Sigmoid colon (tissue), 7 donors: ENCODE measurements at places on chromosomes 1 and 21. TPM values are rescaled to one million over a fixed set of nuclear protein-coding genes. Genes with fewer than 3 reads are reported as not detected.

DNA sequence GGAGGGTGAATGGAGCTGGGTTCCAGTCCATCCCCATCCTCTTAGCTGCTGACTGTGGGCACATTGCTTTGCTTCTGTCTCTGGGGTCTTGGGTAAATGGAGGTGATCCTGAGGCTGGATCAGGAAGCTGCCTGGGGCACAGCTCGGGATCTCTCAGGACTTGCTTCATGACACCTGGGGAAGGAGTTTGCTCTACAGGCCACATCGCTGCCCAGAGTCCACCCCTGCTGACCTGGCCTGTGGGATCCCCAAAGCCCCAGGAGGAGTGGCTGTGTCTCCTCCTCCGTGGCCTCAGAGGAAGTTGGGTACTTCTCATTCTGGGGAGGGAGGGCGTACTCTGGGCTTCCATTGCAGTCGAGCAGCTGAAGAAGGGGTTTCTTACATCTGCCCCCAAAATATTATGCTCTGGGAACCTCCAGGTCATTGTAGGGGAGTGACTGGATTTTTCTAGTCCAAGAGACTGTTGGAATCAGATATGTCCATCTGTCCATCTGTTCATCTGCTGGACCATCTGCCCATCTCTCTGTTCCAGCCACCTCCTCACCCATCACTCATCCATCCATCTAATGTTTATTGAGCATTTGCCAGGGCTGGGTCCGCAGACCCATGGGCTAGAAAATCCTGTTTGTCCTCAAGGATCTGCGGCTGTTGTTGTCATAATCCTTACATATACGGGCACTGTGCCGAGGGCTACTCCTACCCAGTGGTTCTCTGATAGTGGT is 45.9 kb downstream of the ARHGEF10L start:
- no peaks in the 10 kb centered on the region for H3K36me3 ChIP-seq
- H3K4me3 ChIP-seq, result no peak overlapping the region
- H3K27me3 ChIP-seq, result no peaks in the 10 kb centered on the region
- peak overlapping the region; percentile 69 for H3K27ac ChIP-seq
- peaks cover 40% of the 10 kb centered on the region for H3K4me1 ChIP-seq

The MYBPHL gene
- not detected for polyA plus RNA-seq

DNA sequence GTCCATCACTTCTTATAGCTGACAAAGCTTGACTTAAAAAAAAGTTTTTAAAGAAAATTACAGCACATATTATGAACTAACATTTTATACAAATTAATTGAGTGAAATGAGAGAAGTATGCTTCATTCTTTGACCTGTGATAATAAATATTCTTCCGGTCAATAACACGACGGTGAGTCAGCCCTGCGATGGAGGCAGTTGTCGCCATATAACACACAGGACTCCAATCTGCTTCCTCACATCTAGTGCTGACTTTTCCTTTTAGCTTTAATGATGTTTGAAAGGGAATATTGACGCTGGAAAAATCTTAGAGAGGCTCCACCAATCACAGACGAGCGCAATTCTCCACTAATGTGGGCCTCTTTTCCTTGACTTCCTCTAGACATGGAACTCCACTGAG is 166.9 kb upstream of the C1orf21 start:
- H3K36me3 ChIP-seq, result no peaks in the 10 kb centered on the region
- DNase-seq, result no peak
- no peaks in the 10 kb centered on the region for H3K4me1 ChIP-seq
- H3K27ac ChIP-seq, result no peak overlapping the region
- no peak overlapping the region for H3K4me3 ChIP-seq

DNA sequence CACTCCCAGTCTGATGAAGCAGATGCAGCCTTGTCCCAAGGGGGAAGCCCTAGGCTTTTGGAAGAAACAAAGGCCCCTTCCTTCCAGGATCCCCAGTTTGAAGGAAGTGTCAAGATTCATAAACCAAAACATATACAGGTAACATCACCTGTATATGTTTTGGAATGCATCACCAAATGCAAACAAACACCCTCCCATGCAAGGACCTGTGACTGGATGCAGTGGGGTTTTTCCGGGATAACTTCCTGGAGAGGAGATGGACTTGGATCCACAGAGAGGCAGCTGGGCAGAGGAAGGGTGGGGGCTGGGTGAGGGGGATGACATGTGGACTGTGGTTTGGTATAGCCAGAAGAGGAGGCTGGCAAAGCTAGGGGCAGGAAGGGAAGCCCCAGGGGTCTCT is 1.5 kb upstream of the PLA2G2F start:
- H3K27me3 ChIP-seq, result peaks cover 8% of the 10 kb centered on the region
- H3K36me3 ChIP-seq, result no peaks in the 10 kb centered on the region
- DNase-seq, result peak; percentile 3
- H3K4me3 ChIP-seq, result no peak overlapping the region
- no peak overlapping the region for H3K27ac ChIP-seq

- H3K27me3 ChIP-seq, result no peaks in the 10 kb centered on the region
- H3K36me3 ChIP-seq, result no peaks in the 10 kb centered on the region
- no peak overlapping the region for H3K27ac ChIP-seq
- H3K4me1 ChIP-seq, result no peaks in the 10 kb centered on the region
- peak; percentile 80 for DNase-seq
Observed at GRCh38 chr1:235253219-235253962, 74.6 kb downstream of the ARID4B start.

The HSD3B1 gene
- polyA plus RNA-seq, result not detected

DNA sequence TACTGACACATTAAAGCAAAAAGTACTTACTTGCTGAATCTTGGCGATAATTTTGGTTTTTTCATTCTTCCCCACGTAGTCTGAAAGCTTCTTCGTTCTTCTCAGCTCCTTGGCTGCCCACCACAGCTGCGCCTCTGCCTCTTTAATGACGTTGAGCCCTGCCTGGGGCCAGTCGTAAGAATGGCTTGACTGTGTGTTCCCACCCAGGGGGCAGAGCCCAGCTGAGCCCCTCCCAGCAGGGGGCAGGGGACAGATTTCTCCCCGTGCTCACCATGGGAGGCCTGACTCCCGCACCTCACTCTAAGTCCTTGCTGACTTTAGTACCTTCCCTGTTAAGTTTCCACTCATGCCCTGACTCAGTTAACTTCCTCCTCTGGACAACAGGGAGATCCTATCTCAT is 9.0 kb downstream of the CFAP298 start:
- H3K27ac ChIP-seq, result no peak overlapping the region
- no peaks in the 10 kb centered on the region for H3K4me1 ChIP-seq
- no peak overlapping the region for H3K4me3 ChIP-seq

DNA sequence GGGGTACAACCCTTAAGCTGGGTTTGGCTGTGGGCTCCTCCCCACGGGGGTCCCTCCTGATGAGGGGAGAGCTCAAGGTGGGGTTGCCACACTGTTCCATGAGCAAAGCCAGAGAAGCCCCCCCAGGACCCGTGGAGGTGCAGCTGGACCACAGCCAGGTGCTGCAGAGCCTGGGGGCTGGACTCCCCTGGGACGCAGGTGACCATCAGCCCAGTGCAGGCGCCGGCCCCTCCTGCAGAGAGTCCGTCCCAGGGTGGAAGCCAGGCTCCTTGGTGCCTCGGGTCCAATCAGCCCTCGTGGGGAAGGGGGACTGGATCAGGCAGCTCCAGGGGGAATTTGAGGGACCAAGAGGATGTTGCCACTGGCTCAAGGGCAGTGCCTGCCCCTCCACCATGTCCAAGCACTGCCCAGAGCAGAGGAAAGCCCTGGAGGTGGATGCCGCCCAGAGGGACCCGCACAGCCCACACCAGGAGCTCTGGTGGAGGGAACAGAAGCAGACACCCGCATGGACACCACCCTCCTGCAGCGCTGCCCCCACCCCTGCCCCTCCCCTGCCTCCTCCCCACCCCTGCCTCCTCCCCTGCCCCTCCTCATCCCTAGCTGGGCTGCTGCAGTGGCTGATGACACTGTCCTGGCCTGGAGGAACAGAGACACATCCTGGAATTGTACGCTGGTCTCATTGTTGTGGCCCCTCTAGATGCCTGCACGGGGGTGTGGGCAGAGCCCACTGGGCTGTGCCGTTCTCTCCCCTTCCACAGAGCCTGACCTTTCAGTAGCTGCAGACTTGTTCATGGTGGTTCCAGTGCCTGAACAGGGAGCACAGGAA is 30.8 kb upstream of the COL18A1 start:
- no peak overlapping the region for H3K27ac ChIP-seq
- no peak overlapping the region for H3K4me3 ChIP-seq
- no peaks in the 10 kb centered on the region for H3K4me1 ChIP-seq
- no peaks in the 10 kb centered on the region for H3K36me3 ChIP-seq
- peak; percentile 65 for DNase-seq

The MPZ gene
- 4.1 TPM for polyA plus RNA-seq

The TDRD5 gene
- polyA plus RNA-seq, result 0.69 TPM

DNA sequence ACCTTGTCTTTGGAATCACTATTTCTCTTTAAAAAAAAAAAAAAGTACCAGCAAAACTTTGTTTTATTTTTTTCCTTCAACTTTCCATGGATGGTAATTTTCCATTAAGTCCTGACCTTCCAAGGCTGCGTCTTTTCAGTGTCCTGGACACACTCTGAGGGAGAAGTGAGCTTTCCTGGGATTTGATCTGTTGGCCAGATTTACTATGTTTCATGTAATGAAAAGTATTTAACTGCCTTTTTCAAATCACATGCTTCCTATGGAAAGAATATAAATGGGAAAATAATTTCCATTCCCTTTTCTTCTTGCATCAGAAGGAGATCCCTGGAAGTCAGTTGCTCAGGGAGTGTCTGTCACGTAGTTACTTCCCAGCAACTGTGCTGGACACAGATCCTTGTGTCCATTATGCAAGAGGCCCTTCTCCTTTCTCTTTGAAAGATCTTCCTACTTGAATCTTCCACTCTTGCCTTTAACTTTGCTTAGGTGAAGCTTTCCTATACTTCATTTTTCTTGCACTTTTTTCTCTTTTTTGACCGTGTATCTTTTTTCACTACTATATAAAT is 59.3 kb downstream of the CENPF start:
- no peak overlapping the region for H3K27ac ChIP-seq
- DNase-seq, result no peak
- no peak overlapping the region for H3K4me3 ChIP-seq
- H3K4me1 ChIP-seq, result no peaks in the 10 kb centered on the region
- no peaks in the 10 kb centered on the region for H3K27me3 ChIP-seq

GRCh38 chr1:168801032-168801745 is 72.2 kb upstream of the DPT start:
- no peak overlapping the region for H3K4me3 ChIP-seq
- no peaks in the 10 kb centered on the region for H3K27me3 ChIP-seq
- H3K27ac ChIP-seq, result no peak overlapping the region
- no peaks in the 10 kb centered on the region for H3K4me1 ChIP-seq
- DNase-seq, result no peak
- H3K36me3 ChIP-seq, result no peaks in the 10 kb centered on the region

The TRIM17 gene
- polyA plus RNA-seq, result not detected

DNA sequence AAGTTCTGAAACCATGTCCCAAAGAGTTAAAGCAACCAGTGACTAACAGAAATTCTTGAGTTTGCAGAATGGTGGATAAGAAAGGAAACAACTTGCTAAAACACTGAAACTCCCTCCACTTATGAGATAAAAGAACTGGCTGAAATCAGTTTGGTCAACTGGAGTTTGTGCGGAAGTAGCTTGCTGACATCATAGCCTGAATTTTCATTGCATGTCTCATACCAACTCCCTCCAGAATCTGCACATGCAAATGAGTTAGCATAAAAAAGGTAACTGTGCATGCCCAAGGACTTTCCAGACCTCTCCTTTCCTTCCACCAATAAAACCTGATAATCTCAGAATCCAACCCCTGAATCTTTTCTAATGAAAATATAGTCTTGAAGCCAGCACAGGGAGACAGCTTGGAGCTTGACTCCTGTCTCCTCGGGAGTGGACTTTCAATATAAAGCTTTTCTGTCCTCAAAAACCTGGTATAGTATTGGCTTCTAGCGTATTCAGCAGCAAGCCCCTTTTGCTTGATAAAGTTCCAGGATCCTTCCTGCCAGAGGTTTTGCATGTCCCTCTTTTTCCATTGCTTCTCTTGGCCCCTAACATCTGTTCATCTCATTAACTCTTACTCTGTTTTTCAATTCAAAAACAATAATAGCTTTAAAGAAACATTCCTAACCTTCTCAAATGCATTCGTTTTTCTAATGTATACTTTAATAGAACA is 785.8 kb upstream of the ADGRL4 start:
- no peak overlapping the region for H3K27ac ChIP-seq
- no peak overlapping the region for H3K4me3 ChIP-seq
- no peak for DNase-seq
- H3K4me1 ChIP-seq, result no peaks in the 10 kb centered on the region
- H3K36me3 ChIP-seq, result no peaks in the 10 kb centered on the region

DNA sequence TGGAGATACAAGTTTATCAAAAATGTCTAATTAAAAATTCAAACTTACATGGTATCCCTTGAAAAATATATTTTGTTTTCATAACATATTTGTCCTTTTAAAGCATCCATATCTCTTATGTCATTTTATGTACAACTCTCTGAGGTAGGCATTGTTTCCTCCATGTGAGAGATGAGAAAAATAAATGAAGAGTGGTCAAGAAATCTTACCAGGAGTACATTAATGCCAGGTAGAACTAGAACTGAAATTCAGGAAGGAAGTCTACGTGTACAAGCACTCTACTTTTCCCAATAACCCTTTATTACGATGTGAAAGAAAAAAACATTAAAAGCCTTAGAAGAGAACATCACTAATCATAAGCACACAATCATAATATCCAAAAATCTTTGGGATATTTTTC is 5.6 kb downstream of the BRINP3 start:
- H3K27ac ChIP-seq, result no peak overlapping the region
- H3K4me1 ChIP-seq, result peaks cover 8% of the 10 kb centered on the region
- no peak overlapping the region for H3K4me3 ChIP-seq
- H3K36me3 ChIP-seq, result no peaks in the 10 kb centered on the region
- H3K27me3 ChIP-seq, result no peaks in the 10 kb centered on the region

DNA sequence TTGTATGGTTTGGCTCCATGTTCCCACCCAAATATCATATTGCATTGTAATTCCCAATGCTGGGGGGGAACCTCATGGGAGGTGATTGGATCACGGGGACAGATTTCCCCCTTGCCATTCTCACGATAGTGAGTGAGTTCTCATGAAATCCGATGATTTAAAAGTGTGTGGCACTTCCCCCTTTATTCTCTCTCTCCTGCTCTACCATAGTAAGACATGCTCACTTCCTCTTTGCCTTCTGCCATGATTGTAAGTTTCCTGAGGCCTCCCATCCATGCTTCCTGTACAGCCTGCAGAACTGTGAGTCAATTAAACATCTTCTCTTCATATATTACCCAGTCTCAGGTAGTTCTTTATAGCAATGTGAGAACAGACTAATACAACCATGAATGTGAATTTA is 211.6 kb upstream of the NR5A2 start:
- no peak overlapping the region for H3K4me3 ChIP-seq
- no peak overlapping the region for H3K27ac ChIP-seq
- H3K36me3 ChIP-seq, result no peaks in the 10 kb centered on the region
- no peak for DNase-seq
- no peaks in the 10 kb centered on the region for H3K27me3 ChIP-seq

The C1QB gene
- 843 TPM for polyA plus RNA-seq

The NTNG1 gene
- polyA plus RNA-seq, result under 0.01 TPM

- no peak overlapping the region for H3K4me3 ChIP-seq
- DNase-seq, result no peak
- no peaks in the 10 kb centered on the region for H3K36me3 ChIP-seq
- no peaks in the 10 kb centered on the region for H3K27me3 ChIP-seq
Observed at GRCh38 chr1:109523706-109524105, 14.2 kb upstream of the AMIGO1 start.

GRCh38 chr21:41928621-41929220 is 25.1 kb downstream of the C2CD2 start:
- DNase-seq, result peak; percentile 54
- no peak overlapping the region for H3K4me3 ChIP-seq
- no peak overlapping the region for H3K27ac ChIP-seq
- no peaks in the 10 kb centered on the region for H3K27me3 ChIP-seq
- H3K36me3 ChIP-seq, result no peaks in the 10 kb centered on the region
- H3K4me1 ChIP-seq, result peaks cover 62% of the 10 kb centered on the region
